Neural crest cell (in vitro differentiated cells): ENCODE measurements at places on chromosomes 7 and 10. TPM values are rescaled to one million over a fixed set of nuclear protein-coding genes. Genes with fewer than 3 reads are reported as not detected.
A peak's percentile ranks its signal among the peaks of the same experiment; 100 is the strongest.

Gene CNPY1
- 1.5 and 2.4 TPM in 2 replicates for total RNA-seq

Gene SMC3
- 87.8 and 89.5 TPM in 2 replicates for total RNA-seq

Gene CYP2C9
- total RNA-seq, result not detected in 2 replicates

Gene LHFPL3
- not detected in 2 replicates for total RNA-seq

Gene KAZALD1
- total RNA-seq, result 1.4 and 2.9 TPM in 2 replicates

Gene ATOH7
- total RNA-seq, result 0.20 and 0.84 TPM in 2 replicates

Gene INA
- total RNA-seq, result 36.4 and 39.7 TPM in 2 replicates

Gene ARMC10
- 34.5 and 37.0 TPM in 2 replicates for total RNA-seq

Gene FAM237B
- total RNA-seq, result not detected in 2 replicates

Gene CABCOCO1
- total RNA-seq, result 0.30 TPM in 1 of 2 replicates, not detected in the other

Gene BEND7
- 21.9 and 25.0 TPM in 2 replicates for total RNA-seq

Gene KCP
- total RNA-seq, result 2.7 and 2.9 TPM in 2 replicates

Gene NAT16
- 0.70 and 1.7 TPM in 2 replicates for total RNA-seq

Gene ZSCAN21
- total RNA-seq, result 19.3 and 20.3 TPM in 2 replicates

Gene CCDC3
- total RNA-seq, result 6.1 and 6.4 TPM in 2 replicates

GRCh38 chr10:14562218-14563075 is 212.2 kb downstream of the FAM107B start:
- peaks cover 46% of the 10 kb centered on the region for H3K4me1 ChIP-seq
- no peaks in the 10 kb centered on the region for H3K27me3 ChIP-seq
- no peak overlapping the region for H3K27ac ChIP-seq
- no peak overlapping the region for H3K4me3 ChIP-seq

- H3K27me3 ChIP-seq, result peaks cover 14% of the 10 kb centered on the region
- no peaks in the 10 kb centered on the region for H3K36me3 ChIP-seq
- H3K4me3 ChIP-seq, result no peak overlapping the region
- H3K4me1 ChIP-seq, result peaks cover 31% of the 10 kb centered on the region
Observed at GRCh38 chr7:362402-363096, 72.6 kb downstream of the FOXL3 start.

DNA sequence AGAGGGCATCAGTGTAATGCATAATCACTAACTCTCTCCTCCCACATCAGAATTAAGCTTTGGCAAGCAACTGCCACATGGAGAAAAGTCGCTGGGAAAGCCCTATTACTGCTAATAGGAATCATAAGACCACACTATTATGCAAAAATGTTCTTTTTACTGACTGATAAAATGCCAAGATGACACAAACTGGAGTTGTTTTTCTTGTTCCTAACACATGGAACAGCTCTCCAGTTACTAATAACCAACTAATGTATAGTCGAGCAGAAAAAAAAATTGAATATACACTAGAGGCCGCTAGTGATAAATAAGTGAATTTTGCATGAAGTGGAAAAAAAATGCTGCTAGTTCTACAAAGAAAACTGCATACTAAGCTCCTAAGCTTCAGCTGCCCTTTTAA is 165.6 kb downstream of the TPK1 start:
- no peaks in the 10 kb centered on the region for H3K27me3 ChIP-seq
- H3K4me1 ChIP-seq, result no peaks in the 10 kb centered on the region
- H3K27ac ChIP-seq, result no peak overlapping the region
- H3K36me3 ChIP-seq, result no peaks in the 10 kb centered on the region
- no peak for DNase-seq

- peaks cover 8% of the 10 kb centered on the region for H3K4me1 ChIP-seq
- H3K27me3 ChIP-seq, result no peaks in the 10 kb centered on the region
- no peak overlapping the region for H3K4me3 ChIP-seq
- peaks cover 8% of the 10 kb centered on the region for H3K36me3 ChIP-seq
- no peak for DNase-seq
- H3K27ac ChIP-seq, result no peak overlapping the region
Observed at GRCh38 chr10:61257136-61257535, 196.0 kb downstream of the TMEM26 start.

GRCh38 chr10:4888236-4888635 is 62.2 kb downstream of the AKR1E2 start:
- no peak overlapping the region for H3K4me3 ChIP-seq
- H3K36me3 ChIP-seq, result peaks cover 2% of the 10 kb centered on the region
- no peak overlapping the region for H3K27ac ChIP-seq
- no peaks in the 10 kb centered on the region for H3K4me1 ChIP-seq
- DNase-seq, result no peak

DNA sequence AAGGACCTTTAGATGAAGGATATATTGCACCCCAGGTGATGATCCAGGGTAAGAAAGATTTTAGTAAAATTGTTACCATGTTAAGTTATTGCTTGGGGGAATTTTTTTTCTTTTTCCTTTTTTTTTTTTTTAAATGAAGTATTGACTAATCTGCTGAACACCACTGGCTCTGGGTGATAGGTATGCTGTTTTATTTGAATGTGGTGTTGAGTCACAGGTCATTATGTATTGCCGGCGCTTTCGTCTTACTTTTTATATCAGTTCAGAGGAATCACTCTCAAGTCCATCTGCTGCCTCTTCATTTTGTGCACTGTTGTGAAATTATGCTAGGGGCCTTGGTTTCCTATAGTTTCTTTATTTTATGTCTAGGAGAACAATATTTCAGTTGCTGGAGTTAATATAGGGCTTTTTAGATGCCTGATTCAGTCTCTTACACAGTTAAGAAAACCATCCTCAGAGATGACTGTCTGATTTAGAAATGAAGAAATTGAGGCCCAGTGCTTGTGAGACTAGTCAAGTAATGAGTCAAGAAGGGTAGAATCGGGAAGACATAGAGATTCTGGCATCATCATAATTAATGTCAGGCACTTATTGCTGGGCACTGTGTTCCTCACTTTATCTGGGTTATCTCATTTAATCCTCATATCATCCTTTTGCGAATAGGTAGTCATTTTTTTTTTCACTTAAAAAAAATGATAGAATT is 38.7 kb downstream of the NRF1 start:
- H3K4me1 ChIP-seq, result peaks cover 23% of the 10 kb centered on the region
- no peaks in the 10 kb centered on the region for H3K27me3 ChIP-seq
- no peak for DNase-seq
- no peak overlapping the region for H3K4me3 ChIP-seq

GRCh38 chr7:113321201-113321600 is 202.8 kb upstream of the SMIM30 start:
- no peak overlapping the region for H3K27ac ChIP-seq
- no peaks in the 10 kb centered on the region for H3K4me1 ChIP-seq
- H3K4me3 ChIP-seq, result no peak overlapping the region
- H3K36me3 ChIP-seq, result no peaks in the 10 kb centered on the region
- DNase-seq, result no peak
- no peaks in the 10 kb centered on the region for H3K27me3 ChIP-seq

DNA sequence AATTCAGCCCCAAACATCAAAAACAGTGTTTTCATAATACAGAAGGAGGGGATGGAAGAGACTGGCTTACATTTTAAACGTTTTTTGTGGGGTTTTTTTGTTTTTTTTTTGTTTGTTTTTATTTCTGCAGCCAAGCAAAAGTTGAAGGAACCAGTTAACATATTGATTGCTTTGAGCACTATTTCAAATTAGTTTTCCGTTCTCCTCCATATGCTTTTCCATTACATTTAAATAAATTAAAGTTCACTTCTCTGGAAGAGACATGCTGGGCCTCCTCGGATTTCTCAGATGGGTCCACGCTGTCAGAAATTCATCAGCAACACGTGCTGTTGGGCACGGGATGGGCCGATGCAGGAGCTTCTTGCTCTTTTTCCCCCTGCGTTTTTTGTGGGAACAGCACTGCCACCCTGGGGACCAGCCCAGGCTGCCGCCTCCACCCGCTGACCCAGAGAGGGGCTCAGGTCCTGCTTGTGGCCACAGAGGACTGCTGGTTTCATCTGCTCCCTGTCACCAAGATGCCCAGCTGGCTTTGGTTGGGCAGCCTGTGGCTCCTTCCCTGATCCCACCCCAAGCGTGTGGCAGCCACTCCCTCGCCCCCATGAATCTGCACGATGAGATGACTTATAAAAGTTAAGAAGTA is 67.7 kb upstream of the CHST15 start:
- peaks cover 36% of the 10 kb centered on the region for H3K27me3 ChIP-seq
- no peak overlapping the region for H3K4me3 ChIP-seq
- peaks cover 3% of the 10 kb centered on the region for H3K4me1 ChIP-seq
- no peak overlapping the region for H3K27ac ChIP-seq
- no peaks in the 10 kb centered on the region for H3K36me3 ChIP-seq

- DNase-seq, result no peak
- no peaks in the 10 kb centered on the region for H3K36me3 ChIP-seq
- no peak overlapping the region for H3K27ac ChIP-seq
- H3K27me3 ChIP-seq, result no peaks in the 10 kb centered on the region
- no peak overlapping the region for H3K4me3 ChIP-seq
- H3K4me1 ChIP-seq, result peaks cover 5% of the 10 kb centered on the region
Observed at GRCh38 chr10:75266945-75267344, 31.2 kb upstream of the COMTD1 start.

GRCh38 chr10:69226919-69227450 is 6.9 kb downstream of the HKDC1 start:
- no peaks in the 10 kb centered on the region for H3K36me3 ChIP-seq
- H3K27ac ChIP-seq, result no peak overlapping the region
- H3K4me3 ChIP-seq, result no peak overlapping the region
- DNase-seq, result no peak

DNA sequence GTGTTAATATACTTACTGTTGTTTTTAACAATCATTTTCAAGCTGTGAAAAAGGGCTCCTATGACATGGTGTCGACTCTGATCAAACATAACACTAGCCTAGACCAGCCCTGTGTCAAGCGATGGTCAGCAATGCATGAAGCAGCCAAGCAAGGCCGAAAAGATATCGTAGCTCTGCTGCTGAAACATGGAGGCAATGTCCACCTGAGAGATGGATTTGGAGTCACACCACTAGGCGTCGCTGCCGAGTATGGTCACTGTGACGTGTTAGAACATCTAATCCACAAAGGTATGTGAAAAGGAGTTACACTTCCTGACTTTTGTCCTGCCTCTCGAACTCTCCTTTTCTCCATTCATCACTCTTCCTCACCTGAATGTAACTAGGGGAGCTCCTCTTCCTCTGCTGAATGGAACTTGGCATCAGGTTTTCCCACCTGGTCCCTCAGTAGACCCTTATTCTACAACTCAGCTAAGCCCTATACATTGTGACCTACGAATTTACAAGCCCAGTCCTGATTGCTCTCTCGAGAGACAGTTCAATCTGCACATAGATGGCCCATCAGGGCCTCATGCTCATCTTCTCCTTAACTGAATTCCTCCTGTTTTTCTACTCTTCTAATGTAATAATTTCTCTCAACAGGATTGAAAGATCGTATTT is 23.0 kb downstream of the ASB15 start:
- no peaks in the 10 kb centered on the region for H3K27me3 ChIP-seq
- DNase-seq, result peak; percentile 32
- no peak overlapping the region for H3K4me3 ChIP-seq
- no peaks in the 10 kb centered on the region for H3K4me1 ChIP-seq

DNA sequence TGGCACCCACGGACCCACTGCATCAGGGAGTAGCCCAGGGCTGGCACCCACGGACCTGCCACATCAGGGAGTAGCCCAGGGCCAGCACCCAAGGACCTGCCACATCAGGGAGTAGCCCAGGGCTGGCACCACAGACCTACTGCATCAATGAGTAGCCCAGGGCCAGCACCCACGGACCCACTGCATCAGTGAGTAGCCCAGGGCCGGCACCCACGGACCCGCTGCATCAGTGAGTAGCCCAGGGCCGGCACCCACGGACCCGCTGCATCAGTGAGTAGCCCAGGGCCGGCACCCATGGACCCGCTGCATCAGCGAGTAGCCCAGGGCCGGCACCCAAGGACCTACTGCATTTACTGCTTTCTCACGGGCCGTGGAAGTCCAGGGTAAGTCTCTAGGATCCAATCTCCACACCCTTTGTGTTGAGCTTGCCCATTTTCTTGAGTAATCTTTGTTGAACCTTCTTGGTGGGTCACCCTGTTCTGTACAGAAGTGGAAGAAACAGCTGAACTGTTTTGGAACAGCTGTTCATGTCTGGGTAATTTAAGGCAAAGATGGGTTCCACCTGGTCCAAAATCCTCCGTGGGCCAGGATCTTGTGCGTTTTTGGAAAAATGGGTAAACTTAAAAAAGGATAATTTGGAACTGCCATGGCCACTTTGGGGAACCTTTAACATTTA is 69.0 kb downstream of the VIPR2 start:
- no peak overlapping the region for H3K27ac ChIP-seq
- peaks cover 8% of the 10 kb centered on the region for H3K27me3 ChIP-seq
- peaks cover 1% of the 10 kb centered on the region for H3K4me1 ChIP-seq
- no peaks in the 10 kb centered on the region for H3K36me3 ChIP-seq
- H3K4me3 ChIP-seq, result no peak overlapping the region

DNA sequence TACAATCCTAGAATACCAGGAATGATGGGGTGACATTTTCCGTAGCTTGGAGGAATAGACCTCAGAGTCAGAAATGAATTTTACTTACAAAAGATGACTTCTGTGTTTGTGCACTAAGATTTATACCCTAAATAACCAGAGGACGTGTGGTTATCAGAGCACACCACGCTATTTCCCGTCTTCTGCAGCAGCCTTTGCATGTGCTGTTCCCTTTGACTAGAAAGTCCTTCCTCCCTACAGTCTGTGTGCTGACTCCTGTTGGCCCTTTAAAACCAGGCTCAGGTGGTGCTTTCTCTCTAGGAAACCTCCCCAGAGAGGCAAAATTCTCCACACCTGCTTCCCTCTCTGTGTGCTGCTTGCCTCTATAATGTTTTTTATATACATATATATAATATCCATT is 73.3 kb upstream of the SMNDC1 start:
- H3K4me1 ChIP-seq, result peaks cover 23% of the 10 kb centered on the region
- no peaks in the 10 kb centered on the region for H3K36me3 ChIP-seq
- H3K4me3 ChIP-seq, result no peak overlapping the region
- no peaks in the 10 kb centered on the region for H3K27me3 ChIP-seq

GRCh38 chr10:74760086-74760979 is 66.1 kb upstream of the KAT6B start:
- no peak overlapping the region for H3K27ac ChIP-seq
- no peaks in the 10 kb centered on the region for H3K27me3 ChIP-seq
- H3K36me3 ChIP-seq, result no peaks in the 10 kb centered on the region

DNA sequence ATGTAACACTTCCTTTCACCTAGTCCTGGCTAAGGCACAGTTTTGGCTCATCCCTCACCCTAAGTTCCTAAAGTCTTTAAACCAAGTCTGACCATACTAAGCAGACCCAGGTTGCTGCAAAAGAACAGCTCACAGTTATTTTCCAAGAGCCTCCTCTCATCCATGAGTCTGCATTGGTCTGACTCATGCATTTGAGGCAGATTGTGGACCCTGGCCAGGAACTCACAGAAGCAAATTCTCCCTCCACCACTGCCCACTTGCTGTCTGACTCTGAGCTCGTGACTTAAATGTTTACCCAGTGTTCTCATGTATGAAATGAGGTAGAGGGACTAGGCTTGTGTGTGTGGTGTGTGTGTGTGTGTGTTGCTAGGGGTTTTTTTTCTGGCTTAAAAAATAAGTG is 1272.8 kb downstream of the TYW1 start:
- no peak overlapping the region for H3K4me3 ChIP-seq
- H3K27me3 ChIP-seq, result peaks cover 2% of the 10 kb centered on the region
- no peak for DNase-seq
- H3K4me1 ChIP-seq, result no peaks in the 10 kb centered on the region
- H3K27ac ChIP-seq, result no peak overlapping the region
